Activated CD8-positive, alpha-beta memory T cell treated with anti-CD3 and anti-CD28 coated beads, Interleukin-2, amount 10 ng/mL, durations not matched to agents 7 days and 5 days (primary cell): ENCODE measurements at places on chromosomes 3 and 15.

DNA sequence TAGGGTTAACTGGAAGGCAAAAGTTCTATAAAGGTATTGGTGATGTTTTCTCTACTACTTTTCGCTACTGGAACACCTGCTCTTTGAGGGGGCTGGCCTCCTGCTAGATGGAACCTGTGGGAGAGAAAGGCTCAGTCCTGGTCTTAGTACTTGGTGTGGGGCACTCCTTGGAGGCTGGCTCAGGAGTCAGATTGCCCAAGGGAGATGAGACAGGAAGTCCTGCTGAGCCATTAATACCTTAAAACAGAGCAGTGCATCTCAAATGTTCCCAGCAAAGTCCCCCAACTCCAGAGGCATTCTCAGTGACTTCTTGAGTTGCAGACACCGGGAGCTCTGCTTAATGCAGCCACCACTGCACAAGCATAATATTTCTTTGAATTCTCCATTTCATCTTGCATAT lies 3.1 kb upstream of the ADAMTSL3 start:
- DNase-seq: no peak

GRCh38 chr15:97875513-97876280 lies 84.8 kb upstream of the ARRDC4 start:
- DNase-seq: no peak

- DNase-seq: no peak
Observed at GRCh38 chr15:77974098-77974414, 103.5 kb downstream of the TBC1D2B start.

- DNase-seq: no peak
Observed at GRCh38 chr3:69901802-69902201, 97.7 kb upstream of the SAMMSON start.

- DNase-seq: no peak
Observed at GRCh38 chr3:171228240-171228639, 201.7 kb upstream of the SLC2A2 start.

GRCh38 chr3:47780741-47781684 lies 680 bp downstream of the SMARCC1 start:
- DNase-seq: peak; percentile 74

DNA sequence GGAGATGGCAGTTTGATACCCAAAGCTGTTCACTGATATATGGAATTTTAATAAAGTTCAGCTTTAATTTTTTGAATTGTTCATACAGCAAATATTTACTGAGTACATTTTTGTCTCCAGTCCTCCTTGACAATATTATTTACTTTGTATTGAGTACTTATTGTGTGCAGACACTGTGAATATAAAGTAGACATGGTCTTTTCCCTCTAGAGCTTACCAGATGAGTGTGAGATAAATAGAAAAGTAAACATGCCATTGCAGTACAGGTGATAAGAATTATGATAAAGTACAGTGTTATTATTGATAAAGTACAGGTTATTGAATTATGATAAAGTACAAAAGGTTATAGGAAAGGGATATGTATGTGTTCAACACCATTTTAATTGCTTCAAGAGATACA lies 2.1 kb downstream of the UBA5 start:
- no peak for DNase-seq

GRCh38 chr3:12608376-12608775 lies 51.5 kb downstream of the MKRN2 start:
- DNase-seq: no peak

DNA sequence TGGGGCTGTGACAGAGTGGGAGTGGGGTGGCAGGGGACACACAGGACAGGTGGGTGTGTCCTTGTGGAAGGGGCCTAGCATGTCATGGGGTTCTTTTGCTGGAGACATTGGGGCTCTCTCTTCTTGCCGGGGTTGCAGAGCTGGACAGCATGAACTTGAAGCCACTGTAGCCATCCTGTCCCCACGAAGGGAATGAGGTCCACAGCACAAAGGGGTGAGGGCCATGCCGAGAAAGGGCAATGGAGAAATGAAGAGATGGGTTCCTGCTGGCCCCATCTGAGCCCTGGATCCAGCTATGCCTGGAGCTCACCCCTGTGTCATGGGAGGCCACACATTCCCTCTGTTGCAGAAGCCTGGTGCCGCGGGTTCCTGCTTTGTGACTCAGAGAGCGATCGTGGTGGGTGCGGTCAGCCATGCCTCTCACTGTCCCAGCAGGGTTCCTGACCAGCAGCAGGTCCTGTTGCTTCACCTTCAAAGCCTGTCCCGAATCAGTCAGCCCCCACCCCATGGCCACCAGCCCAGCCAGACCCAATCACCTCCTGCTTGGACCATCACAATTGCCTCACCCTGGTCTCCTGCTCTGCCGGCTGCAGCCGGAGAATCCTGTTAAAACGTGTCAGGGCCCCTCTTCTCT lies 50.0 kb downstream of the DNAJB8 start:
- no peak for DNase-seq
